ENCODE measurements at places on chromosomes 6 and 20.

- DNase-seq = no peak
Observed at GRCh38 chr6:90086517-90086916, 192.2 kb downstream of the GJA10 start.

DNA sequence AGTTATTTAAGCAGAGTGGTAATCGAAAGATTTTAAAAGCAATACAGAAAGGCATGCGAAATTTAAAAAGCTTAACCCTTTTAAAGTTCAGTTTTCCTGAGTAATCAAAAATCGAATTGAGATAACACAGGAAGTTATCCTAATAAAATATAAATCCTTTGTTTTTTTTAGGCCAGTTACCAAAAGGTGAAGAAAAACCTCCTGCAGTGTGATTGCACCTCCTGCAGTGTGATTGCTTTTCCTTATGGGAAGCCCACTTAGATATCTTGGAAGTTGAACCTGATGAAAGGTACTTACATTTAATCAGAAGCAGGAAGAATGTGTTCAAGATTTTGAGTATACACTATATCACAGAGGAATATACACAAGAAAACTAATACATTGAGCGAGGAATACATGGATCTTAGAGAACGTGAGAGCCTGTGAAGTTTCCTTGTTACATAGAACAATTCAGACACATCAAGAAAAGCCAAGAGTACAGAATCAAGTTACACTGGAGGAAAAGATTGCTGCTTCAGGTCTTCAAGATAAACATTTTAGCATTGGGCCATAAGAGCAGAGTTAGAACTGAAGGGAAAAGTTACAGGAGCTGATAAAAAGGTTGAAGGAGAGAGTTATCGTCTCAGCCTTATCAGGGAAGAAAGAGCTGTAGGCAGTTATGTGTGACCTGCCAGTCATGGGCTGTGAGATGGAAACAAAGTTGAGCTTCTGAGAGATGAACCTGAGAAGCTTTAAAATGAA lies 7.7 kb upstream of the TMEM181 start:
- no peak for DNase-seq

DNA sequence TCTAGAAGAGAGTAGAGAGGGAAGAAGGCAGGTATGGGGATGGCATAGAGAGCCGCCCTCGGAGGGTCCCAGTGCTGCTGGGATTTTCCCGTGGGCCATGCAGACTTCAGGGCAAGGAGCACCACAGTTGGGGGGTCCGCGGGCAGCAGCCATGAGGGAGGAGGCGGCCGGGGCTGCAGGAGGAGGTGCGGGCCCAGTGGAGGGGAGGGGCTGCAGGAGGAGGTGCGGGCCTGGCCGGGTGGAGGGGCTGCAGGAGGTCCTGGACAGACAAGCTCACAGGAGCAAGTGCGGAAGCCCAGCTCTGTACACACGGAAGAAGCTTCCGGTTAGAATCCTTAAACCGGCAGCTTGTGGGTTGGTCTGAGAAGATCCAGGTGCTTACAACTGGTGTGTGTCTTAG lies 34.6 kb upstream of the CHRNA4 start:
- DNase-seq = no peak

DNA sequence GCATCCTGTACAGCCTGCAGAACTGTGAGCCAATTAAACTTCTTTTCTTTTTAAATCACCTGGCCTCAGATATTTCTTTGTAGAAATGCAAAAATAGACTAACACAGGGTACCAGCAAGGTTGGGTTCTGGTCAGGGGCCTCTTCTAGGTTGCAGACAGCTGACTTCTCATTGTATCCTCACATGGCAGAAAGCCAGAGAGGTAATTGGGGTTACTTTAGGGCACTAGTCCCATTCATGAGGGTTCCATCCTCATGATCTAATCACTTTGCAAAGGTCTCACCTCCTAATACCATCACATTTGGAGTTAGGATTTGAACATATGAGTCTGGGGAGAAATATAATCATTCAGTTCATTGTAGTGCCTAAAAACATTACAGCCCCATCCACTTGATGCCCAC lies 101.5 kb downstream of the LCA5 start:
- DNase-seq = no peak

GRCh38 chr6:125067552-125067951 lies 86.0 kb upstream of the TPD52L1 start:
- no peak for DNase-seq

DNA sequence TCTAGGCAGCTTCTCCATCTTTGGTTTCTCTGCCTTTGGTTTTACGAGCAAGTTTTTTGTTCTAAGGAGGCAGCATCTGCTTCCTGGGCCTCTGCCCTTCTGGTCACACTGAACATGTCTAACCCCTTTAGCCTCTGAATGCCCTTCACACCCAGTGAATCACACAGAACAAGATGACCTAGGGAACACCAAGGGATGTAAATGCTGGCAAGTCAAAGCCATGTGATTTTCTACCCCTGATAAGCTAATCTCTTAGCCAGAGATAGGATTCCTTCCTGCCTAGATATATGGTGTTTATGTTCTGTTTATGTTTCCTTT lies 7.2 kb upstream of the BPIFB6 start:
- DNase-seq = no peak

DNA sequence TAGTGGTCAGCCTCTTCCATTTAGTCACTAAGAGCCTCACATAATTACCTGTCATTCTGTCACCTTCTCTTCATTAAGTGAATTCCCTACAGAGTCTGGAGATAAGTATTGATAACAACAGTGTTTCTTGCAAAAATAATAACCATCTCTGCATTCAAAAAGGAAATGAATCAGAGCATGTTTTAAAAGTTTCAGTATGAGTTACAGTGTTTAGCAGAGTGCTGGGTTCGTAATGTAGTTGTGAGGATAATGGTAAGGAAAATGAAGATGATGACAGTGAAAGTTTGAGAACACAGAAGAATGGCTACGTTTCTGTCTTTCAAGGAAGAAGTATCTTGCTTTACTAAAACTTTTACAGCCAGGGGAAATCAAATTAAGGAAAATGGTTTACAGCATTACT lies 31.3 kb downstream of the GPRC6A start:
- no peak for DNase-seq

GRCh38 chr6:112357791-112358190 lies 10.7 kb downstream of the RFPL4B start:
- no peak for DNase-seq

- DNase-seq = no peak
Observed at GRCh38 chr6:78631976-78632375, 235.4 kb upstream of the IRAK1BP1 start.

GRCh38 chr6:151690303-151690702 lies 117.2 kb upstream of the ESR1 start:
- DNase-seq = no peak

DNA sequence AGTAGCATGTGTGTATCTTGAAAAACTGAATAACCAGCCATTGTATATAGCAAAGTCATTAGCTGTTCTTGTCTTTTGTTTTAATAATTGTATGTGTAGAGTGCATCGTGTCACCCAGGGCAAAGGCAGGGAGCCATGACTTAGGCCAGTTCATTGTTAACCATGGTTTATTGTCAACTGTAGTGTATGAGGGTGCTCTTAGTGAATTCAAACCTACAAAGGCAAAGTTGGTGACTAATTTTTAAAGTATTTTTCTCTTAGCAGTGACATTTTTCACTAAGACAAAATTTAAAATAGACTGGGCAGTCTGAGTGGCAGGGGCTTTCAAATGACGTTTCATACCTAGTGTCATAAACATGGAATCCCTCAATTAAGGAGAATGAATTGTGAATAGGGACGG lies 79.0 kb downstream of the TULP4 start:
- no peak for DNase-seq

DNA sequence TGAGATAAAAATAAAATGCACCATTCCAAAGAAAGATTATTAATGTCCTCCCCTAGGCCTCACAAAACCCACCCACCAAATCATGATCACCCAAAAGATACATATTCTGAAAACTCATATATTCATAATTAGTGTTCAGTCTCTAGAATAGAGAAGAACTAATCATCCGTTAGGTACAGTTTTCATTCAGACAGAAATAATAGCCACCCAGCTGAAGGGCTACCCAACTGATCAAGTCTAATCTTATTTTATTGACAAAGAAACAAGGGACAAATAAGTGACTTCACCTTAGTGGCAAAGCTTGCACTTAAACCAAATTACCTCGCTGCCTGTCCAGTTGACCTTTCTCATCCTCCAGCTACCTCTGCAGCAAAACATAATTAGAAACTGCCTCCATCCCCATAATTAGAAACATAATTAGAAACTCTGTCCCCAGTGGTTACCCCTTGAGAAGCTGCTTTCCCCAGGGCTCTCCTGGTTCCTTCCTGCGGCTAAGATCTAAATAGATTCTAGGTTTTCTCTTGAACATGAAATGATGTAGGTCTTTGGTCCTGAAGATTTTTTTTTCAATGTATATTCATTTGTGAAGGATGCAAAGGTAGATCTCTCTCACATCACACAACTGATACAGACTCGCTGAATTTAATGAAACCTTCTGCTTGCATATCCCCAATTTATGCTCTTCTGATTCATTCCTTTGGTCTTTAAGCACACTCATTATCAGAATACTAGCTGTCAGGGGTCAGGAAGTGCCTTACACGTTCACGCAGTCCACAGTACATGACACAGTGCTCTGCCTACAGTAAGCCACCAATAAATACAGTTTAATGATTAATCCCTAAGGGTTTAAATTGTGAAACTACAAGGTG lies 46.3 kb downstream of the HBS1L start:
- DNase-seq = no peak

- DNase-seq = peak; percentile 87
Observed at GRCh38 chr6:75748743-75749538, at the start of gene MYO6. MYO6 (plus strand) TSS chr6:75749239; CDS start chr6:75817548, 68,309 bp downstream.

- no peak for DNase-seq
Observed at GRCh38 chr6:44099192-44099591, 28.1 kb downstream of the MRPL14 start.

DNA sequence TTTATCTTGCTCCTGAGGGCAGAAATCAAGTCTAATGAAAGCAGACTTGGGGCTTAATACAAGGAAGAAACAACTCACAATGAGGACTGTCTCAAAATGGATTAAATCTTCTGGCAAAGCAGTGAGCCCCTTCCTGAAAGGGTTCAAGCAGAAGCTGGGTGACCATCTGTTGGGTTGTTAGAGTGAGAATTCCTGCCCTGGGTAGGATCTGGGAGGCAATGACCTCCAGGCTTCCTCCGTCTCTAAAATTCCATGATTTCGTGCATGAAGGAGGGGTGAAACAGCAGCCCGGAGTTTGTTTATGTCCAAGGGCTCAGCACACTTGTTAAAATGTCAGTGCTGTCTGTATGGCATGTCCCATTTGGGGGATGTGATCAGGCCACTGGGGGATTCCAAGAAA lies 64.0 kb upstream of the KCNK16 start:
- no peak for DNase-seq

DNA sequence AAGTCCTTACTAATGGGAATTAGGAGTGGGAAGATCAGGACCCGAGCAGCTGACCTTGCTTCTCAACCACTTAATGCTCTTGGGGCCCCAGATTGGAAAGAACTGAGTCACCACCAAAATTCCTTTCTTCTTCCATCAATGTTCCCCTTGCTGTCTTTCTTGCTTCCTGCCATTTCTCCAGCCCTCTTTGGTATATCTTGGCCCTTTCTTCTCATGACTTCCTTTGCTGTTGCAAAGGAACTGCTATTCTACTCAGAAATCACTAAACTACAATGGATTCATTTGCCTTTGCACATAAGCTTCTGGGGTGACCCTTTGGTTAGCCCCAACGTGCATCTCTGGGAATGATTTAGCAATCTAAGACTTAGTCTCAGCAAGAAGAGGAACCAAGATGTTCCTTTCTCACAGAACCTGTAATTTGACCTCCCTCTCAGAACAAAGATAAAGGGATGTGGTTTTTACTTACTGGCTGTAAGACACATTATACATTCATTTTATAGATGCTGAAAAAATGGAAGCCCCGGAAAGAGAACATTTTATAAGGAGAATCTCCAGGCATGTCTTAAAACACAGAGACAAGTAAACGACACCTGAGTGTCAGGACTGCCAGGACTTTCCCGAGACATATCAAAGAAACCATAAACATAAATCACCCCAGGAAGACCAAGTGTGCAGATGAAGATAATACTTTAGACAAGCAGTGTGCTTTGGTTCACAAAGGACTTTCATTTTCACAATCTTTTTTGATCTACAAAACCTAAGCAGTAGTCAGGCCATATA lies 99.0 kb upstream of the TNFAIP3 start:
- DNase-seq = no peak

DNA sequence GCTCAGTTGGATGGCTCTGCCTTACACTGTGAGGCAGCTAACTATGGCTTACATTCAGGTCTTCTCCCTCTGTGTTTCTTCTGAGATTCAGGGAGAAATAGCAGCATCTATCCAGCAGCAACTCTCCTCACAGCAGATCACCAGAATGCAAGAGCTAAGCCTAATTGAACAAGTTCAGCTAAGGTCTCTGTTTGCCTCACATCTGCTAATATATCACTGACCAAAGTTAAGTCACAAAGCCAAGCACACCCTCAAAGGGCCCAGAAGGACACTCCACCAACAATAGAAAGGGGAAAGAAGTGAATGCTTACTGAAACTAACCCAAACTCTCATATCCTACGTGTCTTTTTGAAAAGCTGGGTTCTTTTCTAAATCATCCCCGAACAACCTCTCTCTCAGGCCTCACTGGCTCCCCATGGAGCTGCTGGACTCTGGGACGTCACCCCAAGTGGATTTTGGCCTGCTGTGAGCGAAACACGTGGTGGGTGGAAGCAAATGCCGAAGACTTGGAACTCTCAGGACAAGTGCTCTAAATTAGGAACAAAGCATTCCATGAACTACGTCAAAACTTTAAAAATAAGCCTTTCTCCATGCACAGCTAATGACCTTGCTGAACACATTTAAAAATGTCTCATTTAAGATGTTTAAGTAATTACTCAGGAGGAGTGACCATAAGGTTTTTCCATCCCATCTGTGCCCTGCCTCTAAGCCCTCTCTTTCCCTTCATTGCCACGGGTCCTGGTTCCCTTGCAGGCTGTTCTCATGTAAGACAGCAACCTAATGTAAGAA lies 167.5 kb upstream of the PLCB4 start:
- DNase-seq = no peak

DNA sequence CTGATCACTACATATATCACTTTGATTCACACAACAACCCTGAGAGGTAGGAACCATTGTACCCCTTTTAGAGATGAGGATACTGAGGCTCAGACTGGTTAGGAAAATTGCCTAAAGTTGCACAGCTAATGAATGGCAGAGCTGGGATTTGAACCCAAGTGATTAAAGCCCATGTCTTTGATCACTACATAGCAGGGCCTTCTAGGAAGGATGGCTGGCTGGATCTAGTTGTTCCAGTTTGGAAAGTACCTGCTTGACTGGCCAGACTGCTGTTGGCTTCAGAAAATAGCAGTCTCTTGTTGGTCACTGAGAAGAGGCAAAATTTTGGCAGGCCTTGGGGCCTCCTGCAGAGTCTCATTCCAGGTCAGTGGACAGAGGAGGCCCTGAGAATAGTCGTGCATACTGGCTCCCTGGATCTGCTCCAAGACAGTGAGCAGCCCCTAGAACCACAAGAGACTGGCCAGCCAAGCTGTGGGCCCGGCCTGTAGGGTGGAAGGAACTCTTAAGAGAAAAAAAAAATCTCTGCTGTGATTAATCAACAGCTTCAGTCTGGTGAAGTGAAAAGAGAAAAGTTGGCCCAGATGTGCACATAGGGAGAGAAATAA lies 17.5 kb downstream of the PPARD start:
- DNase-seq = peak; percentile 53

Measured in eye (tissue), 1 donor.